ENCODE measurements at places on chromosomes 1 and 21. TPM values are rescaled to one million over a fixed set of nuclear protein-coding genes. Genes with fewer than 3 reads are reported as not detected.

DNA sequence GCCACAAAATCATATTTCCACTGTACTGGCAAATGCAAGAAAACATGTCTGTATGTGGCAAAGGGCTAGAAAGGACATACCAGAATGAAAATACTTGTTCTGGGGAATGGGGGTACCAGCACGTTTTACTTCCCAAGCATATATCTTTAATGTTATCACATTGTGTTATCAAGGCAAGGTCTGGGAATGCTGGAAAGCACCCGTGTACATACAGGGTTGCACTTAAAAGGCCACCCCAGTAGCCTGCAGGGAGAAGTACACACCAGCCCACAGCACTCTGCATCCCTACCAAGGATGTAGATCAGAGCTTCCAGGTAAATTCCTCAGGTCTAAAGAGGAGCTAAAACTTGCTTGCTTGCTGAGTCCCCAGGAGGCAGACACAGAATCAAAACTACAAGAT, 381.8 kb downstream of the RRAGC start:
- no peak for DNase-seq

DNA sequence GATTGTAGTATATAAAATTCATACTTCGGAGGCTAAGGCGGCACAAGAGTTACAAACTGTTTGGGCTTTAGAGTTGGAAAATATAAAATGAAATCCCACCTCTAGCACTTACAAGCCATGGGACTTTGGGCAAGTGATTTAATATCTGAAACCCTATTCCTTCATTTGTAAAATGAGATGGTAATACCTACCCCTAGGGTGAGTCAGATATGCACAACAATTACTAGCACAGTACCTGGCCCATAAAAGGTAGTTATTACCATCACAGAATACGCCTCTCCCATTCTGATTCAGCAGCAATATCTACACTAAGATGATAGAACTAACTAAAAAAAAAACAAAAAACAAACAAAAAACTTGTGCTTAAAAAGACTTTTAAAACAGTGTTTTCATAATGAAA, 3.5 kb downstream of the KLHL12 start:
- no peak for DNase-seq

The SLAMF7 gene
- not detected for total RNA-seq

DNA sequence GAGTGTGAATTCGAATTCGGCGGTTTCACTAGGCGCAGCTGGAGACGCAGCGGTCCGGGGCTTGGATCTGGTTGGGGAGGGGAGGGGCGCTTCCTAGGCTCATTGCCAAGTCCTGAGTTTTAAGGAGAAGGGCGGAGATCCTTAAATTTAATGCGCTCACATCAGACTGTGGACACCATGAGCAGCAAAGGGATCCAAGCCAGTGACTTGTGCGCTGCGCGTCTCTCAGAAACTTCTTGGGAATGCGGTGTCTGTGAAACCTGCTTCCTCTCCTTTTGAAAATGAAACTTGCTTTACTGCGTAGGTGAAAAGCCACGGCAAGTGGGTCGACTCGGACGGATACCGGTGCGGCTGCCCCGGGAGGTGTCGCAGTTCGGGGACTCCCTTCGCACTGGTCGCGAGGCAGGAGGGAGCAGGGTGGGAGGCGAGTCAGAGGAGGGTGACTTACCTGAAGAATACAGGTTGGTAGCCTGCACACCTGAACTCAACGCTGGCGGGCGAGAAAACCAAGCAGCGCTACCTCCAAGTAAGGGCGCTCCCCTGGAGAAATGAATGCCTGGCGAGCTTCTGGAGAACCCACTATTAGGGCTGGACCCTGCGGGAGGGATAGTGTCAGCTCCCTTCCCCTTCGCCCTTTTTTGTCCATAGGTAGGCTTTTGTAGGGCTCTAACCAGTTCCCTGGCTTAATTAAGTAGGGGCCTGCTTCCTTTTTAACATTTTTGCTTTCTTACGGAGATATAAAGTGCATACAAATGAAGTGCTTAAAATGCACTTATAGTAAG, 992 bp downstream of the TENT5C start:
- DNase-seq: no peak

DNA sequence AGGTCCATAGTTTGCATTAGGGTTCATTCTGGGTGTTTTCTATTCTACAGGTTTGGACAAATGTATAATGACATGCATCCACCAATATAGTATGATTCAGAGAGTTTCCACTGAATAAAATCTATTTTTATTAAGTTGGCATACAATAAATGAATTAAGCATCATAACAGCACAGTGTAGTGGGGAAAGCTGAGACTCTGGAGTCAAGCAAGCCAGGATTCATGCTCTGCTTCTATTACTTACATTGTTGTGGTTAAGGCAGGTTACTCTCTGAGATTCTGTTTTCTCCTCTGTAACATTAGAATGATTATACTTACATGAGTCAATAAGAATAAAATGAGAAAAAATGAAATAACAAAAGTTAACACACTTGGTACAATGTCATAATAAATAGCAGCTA, 131.3 kb downstream of the SLC30A10 start:
- DNase-seq: no peak

The PCSK9 gene
- not detected for total RNA-seq

The DRAXIN gene
- 0.36 TPM for total RNA-seq

DNA sequence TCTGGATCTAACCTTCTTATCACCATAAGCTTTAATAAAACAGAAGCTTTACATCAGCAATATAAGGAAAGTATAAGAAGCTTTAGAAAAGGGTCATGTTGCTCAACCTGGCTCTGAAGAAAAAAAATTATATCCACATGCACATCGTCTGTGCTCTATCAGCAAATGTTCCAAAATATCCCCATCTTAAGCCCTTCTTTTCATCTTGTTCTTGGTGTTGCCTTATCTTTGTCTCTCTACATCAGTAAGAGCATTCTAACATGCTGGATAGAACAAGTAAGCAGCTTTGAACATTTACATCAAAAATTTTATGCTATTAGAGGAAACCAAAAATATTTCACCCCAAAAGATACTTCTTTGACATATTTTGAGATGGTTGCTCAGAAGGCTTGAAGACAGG, 157.8 kb upstream of the SNX7 start:
- DNase-seq: no peak

The PGBD5 gene
- 0.05 TPM for total RNA-seq

- no peak for DNase-seq
These were observed 164.4 kb downstream of the NTPCR start for GRCh38 chr1:233114860-233115259.

GRCh38 chr1:47514229-47514628, 76.4 kb downstream of the FOXD2 start:
- DNase-seq: no peak

GRCh38 chr1:193846876-193847604, 660.6 kb upstream of the B3GALT2 start:
- DNase-seq: no peak

DNA sequence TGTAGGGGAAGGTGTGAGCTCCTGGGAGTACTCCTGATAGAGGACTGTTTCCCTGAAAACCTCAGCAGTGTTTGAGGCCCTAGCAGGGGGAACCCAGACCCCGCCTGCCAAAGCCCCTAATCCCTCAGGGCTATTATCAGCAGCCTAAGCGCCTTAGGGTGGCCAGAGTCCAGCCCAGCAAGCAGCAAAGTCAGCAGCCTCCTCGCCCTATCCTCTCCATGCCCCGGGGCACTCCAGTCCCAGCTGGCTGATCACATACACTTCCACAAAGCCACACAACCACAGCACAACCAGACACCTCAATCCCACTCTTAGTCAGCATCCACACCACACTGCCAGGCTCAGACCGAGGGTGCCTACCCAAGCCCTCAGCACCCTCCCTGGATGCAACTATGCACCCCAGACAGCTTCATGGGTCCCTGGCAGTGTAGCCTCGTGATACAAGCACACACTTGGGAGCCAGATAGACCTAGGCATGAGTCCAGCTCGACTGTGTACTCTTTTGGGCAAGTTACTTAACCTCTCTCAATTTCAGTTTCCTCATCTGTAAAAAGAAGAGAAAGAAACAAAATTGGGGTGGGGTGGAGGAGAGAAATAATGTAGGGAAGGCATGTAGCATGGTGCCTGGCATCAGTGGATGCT, 7.1 kb downstream of the IGSF9 start:
- DNase-seq: peak; percentile 39

- DNase-seq: no peak
These were observed 19.2 kb downstream of the NFASC start for GRCh38 chr1:204889681-204890383.

GRCh38 chr1:3410142-3410925, 44.1 kb upstream of the ARHGEF16 start:
- DNase-seq: peak; percentile 72

- DNase-seq: no peak
These were observed 484.7 kb upstream of the C1orf87 start for GRCh38 chr1:60558236-60558635.

DNA sequence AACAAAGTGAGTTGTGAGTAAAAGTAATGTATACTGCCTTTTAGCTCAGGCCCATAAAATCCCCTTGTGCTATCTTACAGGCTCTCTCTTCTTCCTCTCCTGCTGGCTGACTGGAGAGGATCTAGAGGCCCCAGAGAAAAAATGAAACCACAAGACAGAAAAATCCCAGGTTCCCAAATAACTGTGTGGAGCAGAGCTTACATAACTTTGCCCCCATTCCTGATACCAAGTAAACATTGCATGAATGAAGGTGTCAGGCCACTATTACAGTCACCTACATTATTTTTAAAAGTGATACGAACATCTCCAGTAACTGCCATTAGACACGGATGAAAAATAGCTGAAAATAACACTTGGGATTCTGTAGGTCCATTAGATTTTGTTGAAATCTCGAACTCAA, 386.0 kb upstream of the NR5A2 start:
- no peak for DNase-seq

DNA sequence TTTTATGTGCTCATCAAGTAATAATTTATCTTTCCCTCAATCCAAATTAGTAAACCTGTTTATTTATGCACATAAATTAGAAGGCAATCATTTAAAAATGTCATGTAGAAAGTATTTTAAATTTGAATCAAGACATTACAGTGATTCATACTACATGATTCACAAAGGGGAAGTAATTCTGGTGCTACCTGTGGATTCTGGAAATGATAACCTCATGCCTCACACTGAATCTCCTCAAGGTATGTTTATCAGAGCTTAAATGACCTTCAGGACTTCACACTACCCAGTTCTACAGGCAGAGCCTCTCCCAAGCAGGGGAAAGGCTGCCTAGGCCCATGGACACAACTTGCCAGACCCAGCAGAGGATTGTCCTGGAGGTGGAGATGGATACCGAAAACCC, 25.2 kb upstream of the TDRD10 start:
- DNase-seq: no peak

GRCh38 chr1:10778640-10779039, 17.8 kb downstream of the CASZ1 start:
- DNase-seq: peak; percentile 13

DNA sequence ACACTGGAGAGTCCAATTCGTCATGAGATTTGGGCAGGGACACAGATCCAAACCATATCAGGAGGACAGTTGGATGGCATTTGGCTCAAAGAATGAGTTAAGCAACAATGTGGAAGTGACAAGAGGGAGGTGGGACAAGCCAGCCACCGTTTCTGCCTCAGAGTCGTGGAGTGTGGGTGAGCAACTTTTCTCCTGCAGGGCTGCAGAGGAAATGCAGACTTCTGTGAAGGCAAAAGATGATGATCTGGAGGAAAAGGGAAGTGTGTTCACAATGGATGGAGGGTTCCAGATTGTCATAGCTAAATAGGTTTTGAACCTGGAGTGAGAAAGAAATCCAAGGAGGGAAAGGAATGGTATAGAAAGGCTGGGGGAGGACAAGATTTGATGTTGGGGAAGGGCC, 16.4 kb upstream of the KANK4 start:
- no peak for DNase-seq

DNA sequence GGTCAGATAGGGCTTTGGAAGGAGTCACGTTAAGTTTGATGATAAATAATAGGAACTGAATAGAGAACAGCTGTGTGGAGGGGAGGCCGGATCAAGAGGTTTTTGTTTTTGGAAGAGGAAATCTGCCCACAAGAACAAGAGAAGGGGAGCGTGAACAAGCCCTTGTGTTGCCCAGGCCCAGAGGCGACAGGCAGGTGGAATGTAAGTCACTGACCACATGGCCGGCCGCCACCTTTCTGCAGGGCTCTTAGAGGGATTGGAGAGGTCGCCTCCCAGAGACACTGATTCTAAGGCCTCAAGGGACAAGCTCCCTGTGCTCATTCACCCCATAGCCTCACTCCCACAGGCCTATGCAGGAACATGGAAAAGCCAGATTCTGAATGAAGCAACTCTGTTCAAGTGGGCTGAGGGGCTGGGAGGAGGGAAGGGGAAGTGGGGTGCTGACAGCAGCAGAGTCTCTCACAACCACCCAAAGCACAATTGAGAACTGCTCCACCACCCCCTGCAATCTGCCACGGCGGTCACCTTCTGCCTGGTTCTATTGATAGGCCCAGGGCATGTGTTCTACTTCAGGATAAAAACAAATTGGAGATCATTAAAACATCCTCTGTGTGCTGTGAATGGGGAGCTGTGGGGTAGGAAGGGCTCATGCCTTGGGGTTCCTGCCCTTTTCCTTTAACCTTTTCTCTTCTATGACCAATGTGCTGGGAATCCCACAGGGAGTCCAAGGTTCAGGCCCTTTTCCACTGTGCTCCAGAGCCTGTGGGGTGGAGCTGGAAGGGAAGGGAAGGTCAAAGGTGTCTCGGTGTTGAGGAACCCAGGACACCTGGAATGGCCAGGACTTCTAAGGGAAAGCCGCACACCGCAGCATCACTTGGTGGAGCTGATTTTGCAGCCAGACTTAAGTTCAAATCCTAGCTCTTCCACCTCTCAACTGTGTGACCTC, 63.3 kb upstream of the PARP1 start:
- no peak for DNase-seq

DNA sequence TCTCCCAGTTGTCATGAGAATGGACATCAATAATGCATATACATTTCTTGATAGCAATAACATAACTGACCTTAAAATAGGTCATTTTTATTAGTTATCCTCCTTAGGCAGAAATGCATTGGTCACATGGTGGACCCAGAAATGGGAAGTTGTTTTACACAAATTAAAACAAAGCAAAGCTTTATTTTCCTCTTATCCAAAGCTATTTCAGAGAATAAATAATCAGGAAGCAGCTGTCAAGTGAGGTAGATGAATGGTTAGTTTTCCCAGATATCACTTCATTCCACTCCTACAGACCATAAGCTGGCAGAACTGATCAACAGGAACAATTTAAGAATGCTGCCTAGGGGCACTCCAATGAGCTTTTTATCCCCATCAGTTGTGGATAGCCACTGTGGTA, 16.0 kb upstream of the OLIG1 start:
- DNase-seq: no peak

- no peak for DNase-seq
These were observed 32.4 kb downstream of the KCTD3 start for GRCh38 chr1:215599418-215600074.

DNA sequence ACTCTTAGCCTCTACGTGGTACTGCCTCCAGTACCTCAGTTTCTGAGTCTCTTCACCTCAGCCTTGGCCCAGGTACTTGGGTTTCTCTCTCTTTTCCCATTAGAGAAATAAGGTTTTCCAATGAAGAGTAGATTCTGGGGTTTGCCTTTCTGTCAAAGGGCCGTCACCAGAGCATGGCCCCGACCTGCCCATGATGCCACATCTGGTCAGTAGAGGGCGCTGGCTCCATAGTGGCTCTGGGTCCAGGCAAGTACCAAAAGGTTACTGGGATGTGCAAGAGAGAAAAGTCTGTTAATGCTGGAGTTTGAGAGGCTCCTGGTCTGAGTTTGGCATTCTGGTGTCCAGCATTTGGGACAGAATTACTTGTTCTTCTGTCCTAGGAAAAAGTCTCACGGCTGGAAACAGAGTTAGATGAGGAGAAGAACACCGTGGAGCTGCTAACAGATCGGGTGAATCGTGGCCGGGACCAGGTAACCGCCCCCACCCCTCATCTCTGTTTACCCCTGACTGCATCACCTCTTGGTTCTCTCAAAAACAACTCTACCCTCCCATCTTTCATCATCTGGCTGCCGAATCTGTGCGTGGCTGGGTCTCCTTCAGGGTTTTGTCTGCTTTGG, 5.3 kb upstream of the TUFT1 start:
- DNase-seq: peak; percentile 73

The VCAM1 gene
- not detected for total RNA-seq

All from MG63 (cell line).